ENCODE measurements at places on chromosomes 6 and 20.
A peak's percentile ranks its signal among the peaks of the same experiment; 100 is the strongest.

GRCh38 chr6:31299511-31299910 lies 27.6 kb upstream of the HLA-C start:
- no peak for DNase-seq

DNA sequence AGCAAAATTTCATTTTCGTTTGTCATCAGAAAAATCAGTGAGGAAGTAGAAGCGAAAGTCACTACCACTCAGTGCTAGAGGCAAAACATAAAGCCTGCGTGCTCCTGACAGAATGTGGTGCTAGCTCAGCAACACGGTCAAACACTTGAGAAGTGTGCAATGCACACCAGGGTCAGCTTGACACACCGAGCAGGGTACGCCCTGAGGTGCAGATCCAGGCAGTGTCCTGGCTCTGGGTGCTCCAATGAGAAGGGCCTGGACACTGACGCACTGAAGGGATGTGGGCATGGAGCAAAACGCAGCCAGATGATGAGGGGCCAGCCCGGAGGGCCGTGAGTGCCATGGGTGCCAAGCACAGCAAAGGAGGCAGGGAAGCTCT lies 5.9 kb downstream of the RNASET2 start:
- DNase-seq = no peak

GRCh38 chr6:139640448-139640847 lies 266.0 kb upstream of the CITED2 start:
- DNase-seq = no peak

DNA sequence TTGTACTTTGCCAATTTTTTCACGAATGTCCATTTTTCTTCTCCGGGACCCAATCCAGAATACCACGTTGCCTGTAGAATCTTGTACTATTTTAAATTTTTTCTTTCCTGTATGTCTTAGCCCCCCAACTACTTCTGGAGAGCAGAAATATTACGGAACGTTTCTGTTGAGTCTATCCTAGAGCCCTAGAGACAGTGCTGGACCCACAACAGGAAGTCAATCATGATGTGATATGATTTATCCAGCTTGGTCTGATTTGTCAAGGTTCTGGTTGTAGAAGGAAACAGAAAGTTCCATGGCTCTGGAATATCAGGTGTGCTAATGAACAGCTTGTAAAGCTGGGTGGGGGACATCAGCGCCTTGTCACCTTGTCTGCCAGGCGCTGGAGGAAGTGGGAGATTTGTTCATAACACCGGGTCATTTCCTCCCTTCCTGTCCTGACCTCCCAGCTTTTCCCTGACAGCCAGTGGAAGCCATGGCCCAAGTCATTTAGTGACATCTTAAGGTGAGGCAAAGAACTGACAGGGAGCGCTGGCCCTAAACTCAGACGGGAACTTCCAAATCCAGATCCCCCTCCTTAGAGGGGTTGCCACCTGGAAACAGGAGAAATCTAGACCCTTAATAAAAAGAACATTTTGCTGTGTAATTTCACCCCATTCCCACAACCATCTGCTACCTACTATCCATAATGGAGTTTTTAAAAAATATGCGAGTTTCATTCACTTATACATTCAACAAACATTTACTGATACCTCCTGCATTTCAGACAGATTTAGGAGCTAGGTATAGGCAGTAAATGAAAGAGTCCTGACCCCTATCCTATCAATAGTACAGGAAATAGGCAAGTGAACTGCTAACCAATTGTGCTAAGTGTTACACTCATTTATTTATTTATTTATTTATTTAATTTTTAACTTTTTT lies 130.5 kb downstream of the ZFP64 start:
- DNase-seq = no peak

DNA sequence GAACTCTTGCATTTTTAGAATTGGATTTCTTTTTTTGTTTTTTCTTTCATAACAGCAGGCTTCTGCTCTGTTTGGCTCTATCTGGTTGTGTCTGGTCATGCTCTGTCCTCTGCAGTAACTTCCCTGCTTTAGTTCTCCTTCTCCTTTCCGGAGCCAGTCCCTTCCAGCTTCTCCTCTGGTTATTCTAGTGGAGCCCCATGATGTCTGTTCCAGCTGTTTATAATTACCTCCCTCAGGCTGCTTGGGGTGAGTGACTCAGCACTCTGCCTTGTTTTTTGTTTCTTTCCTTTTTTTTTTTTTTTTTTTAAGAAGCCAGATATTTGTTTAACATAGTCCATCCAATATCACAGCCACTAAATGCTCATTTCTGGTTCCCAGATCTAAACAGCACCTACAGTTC lies 409.6 kb downstream of the MAFB start:
- no peak for DNase-seq

DNA sequence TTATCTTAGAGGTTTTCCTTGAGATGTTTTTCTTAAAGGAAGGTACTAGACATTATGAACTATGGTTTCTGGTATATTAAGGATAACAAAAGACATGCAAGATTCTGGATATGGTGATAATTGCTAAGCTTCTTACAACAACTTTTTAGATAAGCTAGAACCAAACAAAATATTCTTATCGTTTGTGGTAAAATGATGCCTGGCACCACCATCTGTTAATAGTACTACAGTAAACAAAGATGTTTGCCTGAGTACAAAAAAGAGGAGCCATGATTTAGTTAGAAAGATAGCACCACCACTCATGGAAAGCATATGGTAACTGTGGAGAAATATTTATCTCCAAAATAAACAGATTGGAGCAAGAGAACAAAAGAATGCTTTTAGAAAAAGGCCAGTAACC lies 747.3 kb downstream of the COL12A1 start:
- DNase-seq = no peak

GRCh38 chr6:43887340-43887858 lies 117.4 kb downstream of the VEGFA start:
- no peak for DNase-seq

DNA sequence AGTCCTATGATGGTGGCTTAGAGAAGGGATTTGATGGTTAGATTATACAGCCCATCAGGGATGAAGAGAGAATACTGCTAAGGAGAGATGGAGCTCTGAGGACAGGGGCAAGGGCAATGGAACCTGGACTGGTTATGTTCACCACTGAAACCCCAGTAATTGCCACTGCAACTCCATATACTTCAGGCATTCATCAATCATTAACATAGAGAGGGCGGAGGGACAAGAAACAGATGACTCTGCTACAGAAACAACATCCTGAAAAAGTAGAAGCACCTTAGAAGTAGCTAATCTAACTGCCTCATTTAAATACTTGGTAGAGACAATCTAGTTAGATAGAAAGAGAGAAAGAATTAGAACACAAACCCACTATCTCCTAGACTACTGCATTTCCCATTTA lies 89.8 kb downstream of the MDN1 start:
- DNase-seq = no peak

GRCh38 chr6:35298625-35299140 lies 1.1 kb downstream of the DEF6 start:
- no peak for DNase-seq

DNA sequence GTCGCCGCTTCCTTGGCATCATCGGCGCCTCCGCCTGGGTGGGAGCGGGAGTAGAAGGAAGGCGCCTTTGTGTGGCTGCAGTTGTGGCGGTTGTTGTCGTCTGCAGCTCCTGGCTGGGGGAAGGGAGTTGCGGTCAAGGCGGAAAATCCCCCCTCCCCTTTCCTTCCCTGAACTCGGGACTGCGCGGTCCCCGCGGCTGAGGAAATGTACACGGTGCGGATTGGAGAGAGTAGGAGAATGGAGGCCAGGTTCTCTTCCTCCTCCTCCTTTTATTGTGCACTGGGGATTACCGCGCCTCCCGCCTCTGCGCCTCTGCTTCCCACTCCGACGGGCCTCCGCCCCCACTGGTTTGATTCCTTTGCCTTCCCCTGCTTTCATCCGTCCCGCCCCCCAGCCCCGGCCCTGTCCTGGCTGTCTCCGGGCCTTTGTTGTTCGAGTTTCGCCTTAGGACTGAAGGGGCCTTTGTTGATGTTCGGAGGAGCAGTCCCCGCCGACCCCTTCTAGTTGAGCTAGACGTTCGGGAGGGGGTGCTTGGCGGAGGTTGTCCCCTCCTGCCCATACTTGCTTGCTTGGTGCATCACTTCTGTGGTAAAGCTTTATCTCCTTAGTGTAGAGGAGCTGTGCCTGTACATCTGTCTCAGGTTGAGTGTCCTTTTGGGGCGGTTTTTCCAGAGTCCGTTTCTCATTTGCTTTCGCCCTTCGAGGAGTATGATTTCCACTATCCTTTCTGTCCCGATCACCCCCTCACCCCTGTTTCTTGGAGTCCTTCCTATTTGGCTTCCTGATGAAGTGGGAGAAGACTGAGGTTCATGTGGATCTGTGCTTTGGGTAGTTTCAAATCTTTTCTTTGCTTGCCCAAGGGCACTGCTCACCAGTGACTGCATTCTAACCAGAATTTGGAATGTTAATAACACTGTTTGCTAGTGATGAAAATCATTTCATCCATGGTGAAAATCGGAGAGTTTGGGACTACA lies 764 bp downstream of the ZNF292 start:
- peak; percentile 68 for DNase-seq

GRCh38 chr6:37711331-37712241 lies 13.9 kb upstream of the MDGA1 start:
- no peak for DNase-seq

GRCh38 chr6:169441292-169441691 lies 187.6 kb upstream of the THBS2 start:
- no peak for DNase-seq

GRCh38 chr6:23681743-23682142 lies 444.3 kb upstream of the NRSN1 start:
- no peak for DNase-seq

DNA sequence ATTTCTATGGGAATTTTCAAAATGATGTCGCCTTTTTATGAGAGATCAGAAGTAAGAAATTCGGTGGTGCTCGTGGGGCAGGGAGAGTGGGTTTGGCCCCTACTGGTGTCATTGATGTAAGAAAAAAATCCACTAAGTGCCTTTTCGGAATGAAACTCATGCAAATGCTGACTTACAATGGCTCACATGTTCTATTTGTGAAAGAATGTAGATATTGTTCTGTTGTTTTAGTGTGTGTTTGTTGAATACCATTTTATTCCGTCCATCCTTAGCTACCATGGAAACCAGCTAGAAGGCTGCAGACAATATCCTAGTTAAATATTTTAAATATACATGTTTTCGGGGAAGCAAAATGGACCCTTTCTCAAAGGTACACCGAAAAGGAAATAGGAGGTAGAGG lies 304.9 kb downstream of the TAF4 start:
- no peak for DNase-seq

DNA sequence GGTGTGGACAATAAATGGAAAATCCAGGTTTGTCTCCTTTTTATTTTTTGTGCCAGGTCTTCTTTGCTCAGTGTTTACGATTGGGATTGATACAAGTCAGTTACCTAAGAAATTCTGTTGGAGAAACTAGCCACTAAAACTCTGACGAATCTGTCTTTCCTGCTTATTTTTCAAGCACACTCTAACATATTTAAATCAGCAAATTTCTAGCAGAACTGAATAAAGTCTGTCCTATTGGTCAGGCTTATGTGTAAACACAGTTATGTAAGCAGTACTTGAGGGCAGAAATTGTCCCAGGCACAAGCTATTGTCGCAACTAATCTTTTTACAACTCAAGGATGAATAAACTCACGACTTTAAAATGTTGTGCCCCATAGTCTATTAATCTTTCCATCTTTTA lies 12.1 kb upstream of the EXOC2 start:
- no peak for DNase-seq
